Activated CD4-positive, alpha-beta T cell treated with anti-CD3 and anti-CD28 coated beads, Interleukin-10, Interleukin-2, amounts not matched to agents 100 ng/mL and 50 ng/mL, durations not matched to agents 16 hours and 8 hours (primary cell): ENCODE measurements at places on chromosomes 1 and 21.

DNA sequence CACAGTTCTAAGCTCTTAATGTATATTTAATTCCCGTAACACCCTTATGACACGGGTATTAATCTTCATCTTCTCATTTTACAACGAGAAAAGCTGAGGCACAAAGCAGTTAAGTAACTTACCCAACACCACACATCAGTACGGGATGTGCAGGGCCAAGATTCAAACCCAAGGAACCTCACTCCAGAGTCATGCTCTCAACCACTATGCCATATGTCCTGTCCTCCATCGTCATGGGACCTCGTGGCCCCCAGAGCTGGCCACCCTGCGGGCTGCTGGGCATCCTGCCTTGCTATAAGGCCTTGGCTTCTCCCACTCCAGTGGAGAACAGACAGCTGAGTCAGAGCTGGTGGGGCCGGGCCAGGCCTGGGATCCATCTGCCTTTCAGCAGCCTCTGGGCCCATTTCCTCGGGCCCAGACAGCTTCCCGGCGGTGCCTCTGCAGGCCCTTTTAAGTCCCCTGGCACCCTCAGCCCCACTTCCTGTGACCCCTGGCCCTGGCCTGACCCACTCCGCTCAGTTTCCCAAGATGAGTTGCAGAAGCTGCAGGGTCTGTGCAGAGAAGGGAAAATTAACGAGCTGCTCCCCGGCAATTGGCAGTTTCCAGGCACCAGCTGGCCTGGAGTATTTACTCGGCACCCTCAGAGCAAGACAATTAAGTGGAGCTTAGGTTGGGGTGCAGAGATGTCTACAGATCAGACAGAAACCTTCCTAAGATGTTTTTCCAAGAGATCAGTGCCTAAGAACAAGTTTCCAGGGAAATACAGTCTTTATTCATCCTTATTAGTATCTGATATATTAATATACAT lies 98.2 kb downstream of the EPHB2 start:
- DNase-seq = no peak

DNA sequence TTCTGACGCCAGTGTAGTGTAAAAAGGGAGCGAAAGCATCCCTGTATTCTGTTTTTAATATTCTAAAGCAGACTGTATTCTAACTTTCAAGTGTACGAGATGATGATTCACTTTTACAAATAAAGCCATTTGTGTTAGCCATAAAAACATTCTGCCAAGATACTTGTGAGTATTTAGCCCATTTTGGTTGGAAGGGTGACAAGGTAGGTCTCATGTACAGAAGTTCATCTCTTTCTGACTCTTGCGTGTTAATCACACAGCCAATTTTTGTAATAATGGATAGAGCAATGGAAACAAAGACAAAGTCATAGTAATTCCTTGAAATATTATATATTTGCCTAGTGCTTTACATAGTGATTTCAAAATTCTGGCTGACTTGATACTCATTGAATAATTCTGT lies 125.3 kb upstream of the GREM2 start:
- DNase-seq = no peak

DNA sequence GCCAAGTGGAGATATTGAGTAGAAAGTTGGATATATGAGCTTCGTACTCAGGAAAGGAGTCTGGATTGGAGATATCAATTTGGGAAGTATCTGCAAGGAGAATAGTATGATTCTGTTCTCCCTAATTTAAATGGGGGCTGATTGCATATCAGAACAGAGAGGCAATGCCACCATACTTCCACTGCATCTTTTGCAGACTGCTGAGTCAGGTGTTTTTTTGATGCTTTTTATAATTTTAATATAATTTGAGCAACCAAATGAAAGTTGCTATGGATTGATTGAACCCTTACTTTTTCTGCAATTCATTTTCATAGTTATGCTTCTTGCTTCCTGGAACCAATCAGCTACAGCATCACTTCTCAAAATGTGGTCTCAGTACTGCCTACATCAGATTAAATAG lies 590.3 kb downstream of the USP25 start:
- DNase-seq = no peak

GRCh38 chr1:78033797-78034172 lies 12.0 kb upstream of the GIPC2 start:
- no peak for DNase-seq

DNA sequence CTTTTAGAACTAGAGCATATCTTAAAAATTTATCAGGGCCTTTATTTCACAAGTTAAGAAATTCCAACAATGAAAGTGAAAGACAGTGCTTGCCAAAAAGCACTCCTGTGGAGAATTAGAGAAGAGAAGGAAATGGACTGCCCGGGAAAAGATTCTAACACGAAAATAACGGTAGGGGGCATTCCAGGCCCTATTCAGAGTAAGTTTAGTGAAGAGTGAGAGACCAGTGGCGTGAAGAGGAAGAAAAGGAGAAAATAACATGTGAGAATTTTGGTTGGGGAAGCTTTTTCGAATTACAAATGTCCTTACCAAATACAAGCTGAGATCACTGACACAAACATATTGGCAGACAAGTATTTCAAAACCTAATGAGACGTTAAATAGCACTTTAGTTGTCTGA lies 38.4 kb upstream of the RBM34 start:
- DNase-seq = no peak
